ENCODE measurements at places on chromosomes 6 and 20.

DNA sequence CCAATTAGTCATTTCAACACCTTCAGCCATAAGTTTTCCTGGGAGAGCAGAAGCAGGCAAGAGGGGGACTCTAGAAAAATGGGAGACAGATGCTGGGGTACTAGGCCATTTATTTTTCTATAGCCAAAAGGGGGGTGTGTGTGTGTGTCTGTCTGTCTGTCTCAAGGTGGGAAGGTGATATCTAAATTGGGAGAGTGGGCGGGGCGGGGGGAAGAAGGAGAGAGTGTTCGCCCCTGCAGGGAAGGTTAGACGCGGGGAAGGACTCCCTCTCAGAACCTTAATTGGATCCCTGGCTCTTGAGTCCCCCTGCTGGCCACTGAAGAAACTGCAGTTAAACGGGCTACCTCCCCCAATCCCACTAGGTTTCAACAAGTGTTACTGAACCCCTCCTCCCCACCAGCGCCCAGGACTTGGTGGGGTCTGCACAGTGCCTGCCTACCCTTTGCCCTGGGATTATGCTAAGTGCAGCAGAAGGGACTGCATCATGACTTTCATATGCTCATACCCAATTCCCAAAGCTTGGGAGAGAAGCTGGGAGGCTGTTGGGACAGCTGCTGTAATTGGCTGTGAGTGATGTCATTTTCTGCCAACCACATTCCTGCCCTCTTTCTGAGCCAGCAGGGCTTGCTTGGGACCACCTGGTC, 45.8 kb downstream of the FOXP4 start:
- peak; percentile 79 for DNase-seq

GRCh38 chr6:26304797-26305640, 60.0 kb upstream of the BTN3A2 start:
- DNase-seq: peak; percentile 83

- no peak for DNase-seq
These were observed 161.8 kb upstream of the AGPAT4 start for GRCh38 chr6:161435748-161436070.

GRCh38 chr6:108570517-108570916, 9.8 kb downstream of the FOXO3 start:
- DNase-seq: no peak

DNA sequence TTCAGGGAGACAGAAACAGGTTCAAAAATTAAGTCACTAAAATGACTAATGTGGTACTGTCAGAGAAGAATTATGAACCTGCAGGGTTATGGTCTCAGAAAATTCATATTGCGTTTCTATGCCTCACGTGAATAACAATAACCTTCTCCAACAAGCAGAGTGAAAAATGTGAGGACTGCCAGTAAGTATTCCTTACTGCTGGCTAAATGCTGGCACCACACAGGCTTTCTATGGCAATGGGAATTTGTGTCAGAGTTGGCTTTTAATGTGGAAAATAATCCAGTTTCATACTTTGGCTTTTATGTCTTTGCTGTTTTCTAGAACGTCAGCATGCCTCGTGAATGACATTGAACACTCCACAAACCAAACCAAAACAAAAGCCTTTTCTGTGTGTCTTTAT, 656.0 kb downstream of the KIF16B start:
- DNase-seq: no peak

DNA sequence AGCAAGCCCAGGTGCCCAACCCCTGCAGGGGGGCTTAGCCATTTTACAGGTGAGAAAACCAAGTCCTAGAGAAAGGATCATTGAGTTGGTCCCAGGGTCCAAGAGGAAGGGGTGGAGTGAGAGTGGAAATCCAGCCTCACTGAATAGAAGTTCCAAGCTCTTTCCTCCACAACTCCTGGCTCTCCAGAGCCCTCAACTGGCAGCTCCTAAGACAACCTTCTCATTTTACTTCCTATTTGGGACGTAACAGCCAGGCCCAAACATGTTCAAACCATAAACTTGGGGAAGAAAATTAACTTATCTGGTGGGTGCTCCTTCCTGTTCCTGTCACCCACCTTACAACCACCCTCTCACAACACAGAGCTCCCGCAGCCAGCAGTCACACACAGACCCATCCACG, 57.9 kb downstream of the PRND start:
- DNase-seq: no peak

- no peak for DNase-seq
These were observed 63.3 kb downstream of the TSPYL4 start for GRCh38 chr6:116190550-116190949.

DNA sequence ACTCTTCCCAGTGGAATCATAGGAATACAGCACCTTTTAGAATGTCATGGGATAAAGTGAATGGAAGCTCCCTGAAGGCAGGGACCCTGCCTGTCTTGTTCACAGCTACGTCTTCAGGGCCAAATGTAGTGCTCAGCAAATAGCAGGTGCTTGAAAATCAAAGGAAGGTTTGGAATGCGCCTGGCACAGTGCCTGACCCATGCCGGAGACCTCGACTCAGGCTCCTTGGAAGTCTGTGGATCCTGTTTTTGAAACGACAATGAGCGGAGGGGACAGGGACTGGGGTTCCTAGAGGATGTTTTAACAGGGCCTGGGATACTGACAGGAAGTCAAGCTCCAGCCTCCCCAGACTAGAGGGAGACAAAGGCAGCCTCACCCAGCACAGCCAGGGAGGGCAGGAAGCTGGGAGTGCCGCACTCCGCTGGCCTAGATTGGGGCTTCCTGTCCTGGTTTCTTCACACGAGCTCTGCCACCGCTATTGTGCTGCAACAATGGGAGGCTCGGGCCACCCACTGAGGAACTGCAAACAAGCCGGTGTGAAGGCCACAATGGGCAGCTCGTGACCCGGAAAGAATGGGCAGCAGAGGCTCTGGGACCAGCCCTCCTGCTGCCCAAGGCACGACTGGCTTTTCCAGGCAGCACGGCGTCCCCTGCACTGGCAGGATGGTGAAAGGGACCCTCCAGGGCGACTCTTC, 76.7 kb downstream of the PREX1 start:
- DNase-seq: peak; percentile 91

DNA sequence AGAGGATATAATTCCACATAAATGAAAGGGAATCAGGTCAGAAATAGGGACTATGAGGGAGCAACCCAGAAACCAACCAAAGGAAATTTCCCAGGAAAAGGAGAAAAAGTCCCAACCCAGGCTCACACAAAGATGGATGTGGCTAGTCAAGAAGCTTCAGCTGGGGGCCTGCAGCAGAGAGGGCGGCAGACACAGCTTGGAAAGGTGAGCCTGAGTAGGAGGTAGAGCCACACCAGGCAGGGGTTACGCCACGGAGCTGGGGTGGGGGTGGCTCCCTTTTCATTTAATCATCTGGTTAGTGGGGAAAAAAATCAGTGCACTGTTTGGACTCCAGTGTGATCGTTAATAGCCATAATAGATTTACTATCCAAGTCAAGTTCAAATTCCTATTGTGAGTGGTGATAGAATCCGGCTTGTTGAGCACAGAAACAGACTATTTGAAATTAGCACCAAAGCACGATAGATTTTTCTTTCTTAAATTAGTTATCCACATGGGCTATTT, 220.6 kb downstream of the TPBG start:
- DNase-seq: no peak

DNA sequence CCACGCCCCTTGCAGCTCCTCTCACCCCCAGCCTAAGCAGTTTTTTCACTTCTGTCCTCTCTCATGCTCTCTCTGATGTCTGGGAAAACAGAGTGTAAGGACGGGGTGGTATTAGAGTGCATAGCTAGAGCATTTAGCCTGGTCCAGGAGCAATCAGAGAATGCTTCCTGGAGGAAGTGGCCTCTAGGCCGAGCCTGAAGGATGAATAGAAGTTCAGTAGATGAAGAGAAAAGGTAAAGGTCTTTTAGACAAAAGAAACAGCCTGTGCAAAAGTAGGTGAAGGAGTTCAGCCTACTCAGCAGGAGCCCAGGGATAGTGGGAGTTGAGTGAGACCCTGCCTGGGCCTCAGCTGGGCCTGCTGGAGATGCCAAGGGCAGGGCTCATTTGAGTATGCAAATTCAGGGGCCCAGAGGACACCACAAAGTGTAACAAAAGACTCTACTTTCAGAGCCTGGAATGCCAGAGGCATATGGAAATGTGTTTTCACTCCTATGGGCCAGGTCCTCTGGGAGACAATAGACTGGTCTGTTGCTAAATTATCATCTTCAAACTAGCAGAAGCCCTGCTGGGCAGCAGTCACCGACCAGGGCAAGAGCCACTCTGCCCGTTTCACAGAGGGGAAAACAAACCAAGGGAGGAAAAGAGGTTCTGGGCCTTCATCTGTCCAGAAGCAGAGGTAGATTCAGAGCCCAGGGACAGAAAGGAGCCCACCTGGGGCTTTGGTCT, 19.7 kb upstream of the TM9SF4 start:
- DNase-seq: no peak

DNA sequence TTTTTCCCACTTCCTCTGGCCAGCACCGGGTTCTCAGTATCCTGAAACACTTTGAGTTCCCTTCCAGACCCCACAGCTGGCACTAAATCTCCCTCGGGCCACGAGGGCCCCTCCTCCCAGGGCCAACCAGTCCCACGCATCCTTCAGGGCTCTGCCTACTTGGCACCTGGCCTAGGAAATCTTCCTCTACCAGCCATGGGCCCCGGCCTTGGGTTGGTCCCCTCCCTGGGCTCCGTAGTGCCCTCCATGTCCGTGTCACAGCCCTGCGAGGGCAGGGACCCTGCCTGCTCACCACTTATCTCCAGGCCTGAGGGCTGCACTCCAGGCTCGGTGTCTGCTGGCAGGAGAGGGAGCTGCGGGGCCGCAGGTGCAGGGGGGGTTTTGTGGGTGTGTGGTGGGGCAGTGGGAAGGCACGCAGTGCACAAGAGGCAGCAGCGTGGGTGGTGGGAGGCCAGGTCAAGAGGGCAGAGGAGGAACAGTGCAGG, 48.8 kb upstream of the CDH22 start:
- DNase-seq: no peak

DNA sequence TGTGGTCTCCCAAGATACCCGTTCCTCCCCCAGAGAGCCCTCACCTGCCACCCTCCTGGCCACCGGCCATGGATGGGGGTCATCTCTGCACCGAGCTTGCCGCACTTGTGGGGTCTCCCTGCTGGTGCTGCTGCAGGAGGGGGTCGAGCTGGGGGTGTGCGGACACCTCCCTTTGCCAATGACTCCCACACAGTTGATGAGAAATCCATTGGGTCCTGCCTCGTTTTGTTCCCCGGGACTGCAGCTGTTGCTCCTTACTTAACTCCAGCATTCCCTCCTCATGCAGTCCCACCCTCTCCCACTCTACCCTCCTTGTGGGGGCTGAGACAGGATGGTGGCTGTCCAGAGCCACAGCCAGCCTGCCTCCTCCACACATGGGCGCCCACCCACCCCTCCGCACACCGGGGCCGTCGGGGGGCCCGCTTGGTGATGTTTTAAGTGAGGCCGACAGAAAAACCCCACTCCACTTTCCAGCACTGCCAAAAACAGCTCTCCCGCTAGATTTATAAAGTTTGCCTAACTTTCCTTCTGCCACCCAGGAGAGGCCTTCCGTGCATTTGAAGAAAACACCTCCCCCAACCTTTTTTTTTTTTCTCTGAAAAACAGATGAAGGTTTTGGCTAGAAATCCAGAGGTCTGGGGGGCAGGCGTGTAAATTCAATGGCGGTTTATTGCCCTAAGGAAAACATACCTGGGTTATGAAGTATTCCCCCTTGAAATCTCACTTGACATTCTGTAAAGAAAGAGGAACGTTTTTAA, 53.5 kb upstream of the APCDD1L start:
- no peak for DNase-seq

GRCh38 chr6:52330470-52330869, 31.5 kb upstream of the PAQR8 start:
- no peak for DNase-seq

DNA sequence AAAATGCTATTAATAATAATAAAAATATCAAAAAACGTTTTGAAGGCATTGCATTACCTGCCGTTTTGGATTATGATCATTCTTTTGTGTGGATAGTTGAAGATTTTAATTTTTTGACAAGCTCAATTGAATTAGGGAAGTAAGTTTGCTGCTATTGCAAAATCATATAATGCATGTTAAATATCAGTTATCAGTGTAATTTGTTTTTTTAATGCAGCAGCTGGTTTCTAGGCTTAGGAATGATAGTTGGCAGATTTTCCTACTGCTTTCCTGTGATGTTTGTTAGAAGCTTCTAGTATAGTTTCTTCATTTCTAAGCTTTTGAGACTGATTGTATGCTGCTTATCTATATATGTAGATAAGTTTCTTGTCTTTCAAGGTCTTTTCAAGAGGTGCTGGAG, 99.0 kb downstream of the JARID2 start:
- DNase-seq: no peak

GRCh38 chr6:121237859-121238258, 96.4 kb downstream of the TBC1D32 start:
- no peak for DNase-seq

DNA sequence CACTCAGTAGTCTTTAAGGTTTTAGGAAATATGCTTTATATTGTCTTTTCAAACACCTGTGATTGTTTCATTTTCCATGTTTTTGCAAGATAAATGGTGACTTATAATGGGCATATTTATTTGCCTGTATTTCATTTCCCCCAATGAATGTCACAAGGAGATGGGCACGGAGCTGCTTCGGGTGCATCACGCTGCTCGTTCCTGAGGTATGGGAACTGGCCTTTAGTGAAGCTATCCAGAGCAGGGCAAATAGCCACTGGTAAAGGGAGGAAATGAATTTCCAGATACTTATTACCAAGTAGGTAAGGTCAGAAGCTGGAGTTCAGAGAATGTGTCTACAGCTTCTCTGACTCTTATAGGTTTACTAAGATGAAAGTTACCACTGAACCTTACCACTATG, 3.7 kb downstream of the POU3F2 start:
- no peak for DNase-seq

GRCh38 chr6:10964684-10965083, 77.8 kb downstream of the SYCP2L start:
- DNase-seq: no peak

- no peak for DNase-seq
These were observed 353.2 kb upstream of the BTBD3 start for GRCh38 chr20:11564491-11564890.

Data from SJSA1 (cell line).